NCI-H2171 treated with DMSO at 0.1 percent for 48 hours (cell line): ENCODE measurements at places on chromosomes 3 and 15.

DNA sequence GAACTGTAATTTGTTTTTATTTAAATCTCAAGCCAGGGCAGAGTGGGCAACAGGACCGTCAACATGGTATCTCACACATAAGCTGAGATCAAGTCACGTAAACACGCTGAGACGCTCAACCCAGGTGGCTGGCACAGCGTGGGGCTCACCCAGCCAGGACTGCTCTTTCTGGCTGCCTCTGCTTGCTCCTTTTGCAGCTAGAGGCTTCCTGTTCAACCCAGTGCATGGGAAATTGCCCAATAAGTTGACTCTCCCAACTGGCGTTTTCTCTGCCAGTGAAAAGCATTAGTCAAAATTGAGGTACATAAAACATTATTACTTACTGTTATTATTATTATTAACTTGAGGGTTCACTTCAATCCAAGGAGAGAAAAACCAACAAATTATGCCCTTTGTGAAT, 398.1 kb downstream of the NR2F2 start:
- no peak for DNase-seq

DNA sequence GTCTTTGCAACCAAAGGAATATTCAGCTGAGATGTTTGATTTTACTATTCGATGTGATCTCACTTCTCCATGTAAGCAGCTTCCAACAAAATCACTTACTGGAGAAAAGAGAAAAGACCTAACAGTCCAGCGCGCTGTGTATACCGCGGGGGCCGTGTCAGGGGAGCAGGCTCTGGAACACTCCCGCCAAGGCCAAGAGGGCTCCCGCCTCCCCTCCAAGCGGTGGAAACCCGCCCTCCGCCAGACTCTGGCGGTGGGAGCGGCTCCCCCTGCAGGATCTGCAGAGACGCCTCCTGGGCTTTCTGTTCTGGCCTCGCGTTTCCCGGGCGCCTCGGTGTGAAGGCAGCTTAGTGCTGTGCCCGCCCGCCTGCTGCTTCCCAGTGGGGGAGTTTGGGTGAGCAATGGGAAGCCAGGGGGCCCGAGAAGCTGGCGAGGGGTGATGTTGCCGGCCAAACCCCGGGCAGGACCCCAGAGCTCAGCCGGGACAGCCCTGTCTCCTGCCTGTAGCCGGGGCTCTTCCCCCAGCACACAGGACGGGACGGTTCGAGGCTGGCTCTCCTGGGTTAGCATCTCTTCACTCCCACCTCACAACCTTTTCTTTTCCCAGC, 36.3 kb downstream of the CHST14 start:
- DNase-seq = peak; percentile 55

GRCh38 chr3:14113965-14114635, 10.6 kb downstream of the CHCHD4 start:
- DNase-seq = no peak

- DNase-seq = peak; percentile 30
Observed at GRCh38 chr3:52851348-52851747, 16.5 kb upstream of the MUSTN1 start.

DNA sequence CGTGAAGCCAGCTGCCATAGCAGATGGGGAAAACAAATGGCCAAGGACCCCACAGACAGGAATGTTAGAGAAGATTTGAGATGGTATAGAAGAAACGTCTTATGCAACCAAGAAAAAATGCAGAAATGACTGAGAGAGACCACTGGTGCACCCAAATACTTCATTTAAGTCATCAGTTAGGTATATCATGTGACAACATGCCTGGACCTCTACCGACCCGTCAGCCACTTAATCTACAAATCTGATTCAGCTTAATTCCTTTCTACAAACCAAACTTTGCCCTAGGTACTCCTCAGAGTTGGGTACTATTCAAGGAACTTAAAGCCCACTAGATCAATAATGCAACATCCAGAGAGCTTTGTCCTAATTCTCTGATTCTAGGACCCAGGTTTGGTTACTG, 126.0 kb upstream of the UBE2E2 start:
- no peak for DNase-seq

DNA sequence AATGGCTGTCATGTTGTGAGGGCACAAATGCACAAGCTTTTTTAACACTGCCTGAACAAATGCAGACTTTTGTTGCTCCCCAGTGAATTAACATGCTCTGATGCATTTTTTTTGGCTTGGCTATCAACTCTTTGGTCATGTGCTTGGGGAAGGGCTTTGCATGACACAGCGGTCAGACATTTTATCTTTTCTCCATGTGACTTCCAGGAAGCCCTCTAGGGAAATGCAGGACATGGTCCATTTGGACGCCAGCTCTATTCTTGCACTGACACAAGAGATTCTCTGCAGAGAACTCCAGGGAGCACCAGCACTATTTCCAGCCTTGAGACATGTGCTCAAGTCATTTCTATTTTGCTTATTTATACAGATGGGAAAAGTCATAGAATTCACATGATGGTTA, 46.2 kb downstream of the NEK11 start:
- DNase-seq = no peak

DNA sequence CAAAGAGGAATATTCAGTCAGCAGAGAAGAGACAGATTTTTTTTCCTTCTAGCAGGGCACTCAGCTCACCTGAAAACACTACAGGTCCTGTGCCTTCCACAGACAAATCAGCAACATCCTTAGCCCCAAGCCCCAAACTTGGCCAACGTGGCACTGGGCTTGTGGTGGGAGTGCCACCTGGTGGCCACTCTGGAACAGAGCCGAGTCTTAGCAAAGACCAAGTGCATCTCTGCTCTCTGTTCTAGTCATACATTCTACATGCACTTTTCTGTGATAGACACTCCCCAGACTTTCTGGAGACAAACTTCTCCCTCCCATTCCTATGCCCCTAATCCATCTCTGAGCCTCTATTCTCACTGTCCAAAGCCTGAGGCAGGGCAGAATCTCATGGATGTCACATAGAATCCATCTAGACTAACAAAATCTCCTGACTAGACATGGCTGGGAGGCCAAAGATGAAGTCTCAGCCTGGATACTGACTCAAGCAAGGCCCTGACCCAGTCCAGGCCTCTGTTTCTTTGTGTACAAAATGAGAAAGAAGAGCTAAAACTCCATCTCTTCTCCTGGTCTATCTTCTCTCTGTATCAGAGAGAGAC, 5.1 kb upstream of the SEMA7A start:
- DNase-seq = peak; percentile 68

DNA sequence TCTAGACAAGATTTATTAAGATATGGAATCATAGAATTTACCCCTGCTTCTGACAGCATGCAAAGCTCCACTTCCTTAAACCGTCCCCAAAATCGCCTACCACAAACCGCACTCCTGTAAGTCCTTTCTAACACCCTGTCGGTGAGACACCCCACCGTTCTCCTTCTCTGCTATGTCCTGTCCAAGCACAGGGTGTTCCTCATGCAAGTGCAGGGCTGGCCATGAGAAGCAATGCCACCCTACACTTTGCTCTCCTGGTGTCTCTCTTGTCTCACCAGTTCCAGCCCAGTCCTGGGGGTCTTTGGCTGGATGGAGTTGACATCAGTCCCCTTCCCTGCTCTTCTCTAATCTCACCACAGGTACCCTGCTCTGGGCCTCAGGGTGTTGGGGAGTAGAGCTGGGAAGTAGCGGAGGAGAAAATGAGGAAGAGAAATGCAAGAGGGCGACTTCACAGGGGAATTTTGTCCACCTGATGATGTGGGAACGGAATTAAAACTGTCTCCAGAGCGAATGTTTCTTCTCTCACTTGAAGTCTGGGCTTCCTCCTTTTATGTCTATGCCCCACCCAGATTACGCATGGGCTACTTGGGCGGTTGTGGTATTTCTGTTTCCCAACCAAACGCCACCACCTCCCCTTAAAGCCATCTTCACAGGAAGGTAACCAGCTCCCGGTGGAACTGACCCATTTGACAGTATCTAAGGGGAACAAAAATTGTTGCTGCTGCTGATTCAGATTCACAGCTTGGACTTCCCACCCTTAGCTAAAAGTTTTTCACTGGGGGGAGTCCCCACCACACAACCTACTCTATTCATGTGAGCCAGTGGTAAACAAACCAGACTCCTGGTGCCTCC, 49.9 kb downstream of the CASR start:
- no peak for DNase-seq

- no peak for DNase-seq
Observed at GRCh38 chr3:143172795-143173145, 53.2 kb downstream of the CHST2 start.

- no peak for DNase-seq
Observed at GRCh38 chr3:108036401-108036800, 54.4 kb downstream of the CD47 start.

GRCh38 chr3:16299746-16300145, 34.7 kb downstream of the OXNAD1 start:
- DNase-seq = no peak

DNA sequence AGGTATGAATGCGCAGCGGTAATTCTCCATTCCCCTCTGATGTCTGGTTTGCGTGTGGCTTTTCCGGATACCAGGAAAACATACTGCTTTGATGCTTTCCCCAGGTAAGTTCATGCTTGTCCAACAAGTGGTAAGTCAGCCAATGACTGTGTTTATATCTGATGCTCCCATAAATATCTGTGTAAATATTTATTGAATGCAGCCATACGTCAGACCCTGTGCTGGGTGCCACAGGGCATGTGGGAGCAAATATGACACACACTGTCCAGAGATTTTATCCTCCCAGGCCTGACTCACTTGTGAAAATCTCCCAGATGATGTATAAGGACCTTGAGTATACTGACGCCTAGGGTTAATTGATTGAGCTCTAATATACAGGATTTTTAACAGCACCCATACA, 29.6 kb upstream of the CEMIP start:
- no peak for DNase-seq

GRCh38 chr15:99016680-99017321, 9.2 kb upstream of the PGPEP1L start:
- no peak for DNase-seq

DNA sequence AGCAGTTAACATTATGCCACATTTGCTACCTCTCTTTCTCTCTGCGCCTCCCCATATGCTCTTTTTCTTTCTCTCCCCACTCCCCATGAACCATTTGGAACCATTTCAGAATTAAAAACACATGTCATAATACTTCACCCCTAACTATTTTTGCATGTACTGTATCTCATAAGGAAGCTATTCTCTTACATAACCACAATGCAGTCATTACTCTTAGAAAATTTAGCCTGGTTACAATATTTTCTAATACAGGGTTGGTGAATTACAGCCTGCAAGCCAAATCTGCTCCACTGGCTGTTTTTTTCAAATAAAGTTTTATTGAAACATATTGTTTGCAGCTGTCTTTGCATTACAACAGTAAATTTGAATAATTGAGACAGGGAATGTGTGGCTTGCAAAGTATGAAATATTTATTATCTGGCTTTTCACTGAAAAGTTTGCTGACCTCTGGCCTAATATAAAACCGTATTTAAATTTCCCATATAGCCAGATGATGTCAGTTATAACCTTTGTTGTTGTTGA, 62.8 kb downstream of the SGO1 start:
- no peak for DNase-seq

- DNase-seq = no peak
Observed at GRCh38 chr15:57476533-57476975, 100.2 kb downstream of the CGNL1 start.

DNA sequence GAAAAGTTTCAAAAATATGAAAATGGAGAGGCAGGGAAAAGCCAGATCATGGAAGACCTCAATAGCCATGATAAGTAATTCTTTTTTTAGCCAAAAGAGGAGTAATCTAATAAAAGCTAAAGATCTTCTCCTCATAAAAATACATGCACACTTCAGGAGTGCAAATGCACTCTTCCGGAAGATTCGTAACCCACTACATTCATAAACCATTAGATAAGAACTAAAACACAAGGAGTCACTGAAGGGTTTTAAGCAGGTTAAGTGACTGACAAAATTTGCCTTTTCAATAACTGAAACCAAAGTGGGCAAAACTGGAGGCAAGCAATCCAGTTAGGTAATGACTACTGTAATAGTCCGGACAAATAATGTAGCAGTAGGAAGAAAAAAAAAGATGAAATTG, 46.0 kb downstream of the UBE3A start:
- DNase-seq = no peak

- DNase-seq = peak; percentile 76
Observed at GRCh38 chr15:64464276-64465005, 4.1 kb downstream of the ZNF609 start.

DNA sequence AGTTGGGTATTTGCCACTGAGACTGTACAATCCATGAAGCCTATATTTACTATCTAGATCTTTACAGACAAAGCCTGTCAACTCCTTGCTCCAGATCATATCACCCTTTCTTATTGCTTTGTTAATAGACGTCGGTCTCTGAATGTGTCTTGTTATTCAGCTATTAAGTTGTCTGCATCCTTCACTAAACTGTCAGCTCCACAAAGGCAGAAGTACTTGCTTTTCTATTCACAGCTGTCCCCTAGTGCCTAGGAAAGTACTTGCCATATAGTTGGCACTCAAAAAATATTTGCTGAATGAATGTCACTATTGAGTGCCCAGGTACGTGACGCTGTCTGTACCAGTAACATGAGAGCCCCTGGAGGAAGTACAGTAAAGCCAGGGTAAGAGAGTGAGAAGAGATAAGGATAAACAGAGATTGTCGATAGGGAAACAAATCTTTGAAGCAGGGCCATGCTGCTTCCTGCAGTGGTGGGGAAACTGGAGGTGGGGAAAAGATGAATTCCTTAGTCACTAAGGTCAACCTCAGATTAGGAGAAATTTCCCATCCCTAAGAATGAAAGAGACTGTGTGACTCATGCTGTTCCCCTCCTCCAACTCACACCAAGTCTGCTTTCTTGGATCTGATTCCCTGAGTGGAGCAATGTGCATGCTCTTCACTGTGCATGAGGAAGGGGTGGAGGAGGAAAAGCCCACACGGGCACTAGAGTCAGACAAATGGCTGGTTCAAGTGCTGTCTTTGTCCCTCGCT, 36.3 kb downstream of the PRICKLE2 start:
- no peak for DNase-seq

GRCh38 chr15:67523330-67523729, 2.4 kb downstream of the C15orf61 start:
- no peak for DNase-seq

- DNase-seq = no peak
Observed at GRCh38 chr3:11452312-11452711, 180.1 kb downstream of the ATG7 start.

GRCh38 chr3:36379872-36380220, 458 bp upstream of the STAC start:
- DNase-seq = peak; percentile 30

GRCh38 chr3:69791919-69792399, 52.7 kb downstream of the MITF start:
- peak; percentile 59 for DNase-seq

GRCh38 chr3:148911592-148911991, 46.5 kb downstream of the CPA3 start:
- no peak for DNase-seq

- no peak for DNase-seq
Observed at GRCh38 chr15:68028137-68028887, 25.8 kb upstream of the PIAS1 start.

- DNase-seq = no peak
Observed at GRCh38 chr3:153756816-153757215, 364.4 kb upstream of the ARHGEF26 start.

- no peak for DNase-seq
Observed at GRCh38 chr15:71279757-71280141, 164.5 kb downstream of the THSD4 start.

DNA sequence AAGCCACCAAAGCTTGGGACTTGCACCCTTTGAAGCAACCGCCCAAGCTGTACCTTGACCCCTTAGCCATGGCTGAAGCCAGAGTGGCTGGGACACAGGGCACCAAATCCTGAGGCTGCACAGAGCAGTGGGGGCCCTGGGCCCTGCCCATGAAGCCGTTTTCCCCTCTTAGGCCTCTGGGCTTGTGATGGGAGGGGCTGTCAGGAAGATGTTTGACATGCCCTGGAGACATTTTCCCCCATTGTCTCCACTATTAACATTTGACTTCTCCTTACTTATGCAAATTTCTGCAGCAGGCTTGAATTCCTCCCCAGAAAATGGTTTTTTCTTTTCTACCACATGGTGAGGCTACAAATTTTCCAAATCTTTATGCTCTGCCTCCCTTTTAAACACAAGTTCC, 522.2 kb downstream of the EDEM1 start:
- no peak for DNase-seq
